ENCODE measurements at places on chromosomes 5 and 9.

- no peak for DNase-seq
Observed at GRCh38 chr5:52007230-52007858, 624.1 kb downstream of the ISL1 start.

- DNase-seq: no peak
Observed at GRCh38 chr5:171574376-171574775, 154.9 kb downstream of the FGF18 start.

DNA sequence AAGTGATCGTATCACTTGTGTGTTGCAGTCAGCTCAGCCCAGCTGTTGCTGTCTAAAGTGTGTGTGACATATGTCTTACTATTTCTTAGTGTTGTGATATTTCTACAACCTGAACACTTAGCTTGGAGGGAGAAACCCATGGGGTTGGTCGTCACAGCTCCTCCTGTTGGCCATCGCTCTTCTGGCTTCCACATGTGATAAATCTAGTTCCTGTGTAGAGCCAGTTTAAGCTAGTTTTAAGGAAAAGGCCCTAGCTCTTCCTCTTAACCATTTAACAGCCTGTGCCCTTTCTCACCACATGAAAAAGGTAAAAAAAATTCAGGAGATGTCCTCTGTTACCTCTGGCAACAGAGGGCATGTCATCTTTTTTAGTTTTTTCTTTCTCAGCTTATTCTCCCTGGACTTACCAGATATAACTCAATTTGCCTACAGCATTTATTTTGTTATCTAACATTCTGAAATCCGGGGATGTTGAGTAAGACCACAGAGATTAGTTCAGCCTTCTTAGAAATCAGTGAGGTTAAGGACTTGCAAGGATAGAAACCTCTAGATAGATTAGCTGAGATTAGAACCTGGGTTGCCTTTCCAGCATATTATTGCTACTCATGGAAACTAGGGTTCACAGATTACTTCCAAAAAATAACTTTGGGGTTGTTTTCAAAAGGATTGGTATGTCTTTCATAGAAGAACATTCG, 100.4 kb downstream of the GAPVD1 start:
- DNase-seq: no peak

- DNase-seq: no peak
Observed at GRCh38 chr5:14008819-14009311, 64.4 kb upstream of the DNAH5 start.

All from stimulated activated CD4-positive, alpha-beta T cell treated with anti-CD3 and anti-CD28 coated beads, Interleukin-1b, Interleukin-23, amount 100 ng/mL, for 1 hour (primary cell).